ENCODE measurements at places on chromosomes 3 and 15.

GRCh38 chr3:125507128-125507527 is 12.9 kb downstream of the SNX4 start:
- DNase-seq, result peak; percentile 49

GRCh38 chr3:148957586-148957985 is 33.8 kb upstream of the GYG1 start:
- peak; percentile 58 for DNase-seq

DNA sequence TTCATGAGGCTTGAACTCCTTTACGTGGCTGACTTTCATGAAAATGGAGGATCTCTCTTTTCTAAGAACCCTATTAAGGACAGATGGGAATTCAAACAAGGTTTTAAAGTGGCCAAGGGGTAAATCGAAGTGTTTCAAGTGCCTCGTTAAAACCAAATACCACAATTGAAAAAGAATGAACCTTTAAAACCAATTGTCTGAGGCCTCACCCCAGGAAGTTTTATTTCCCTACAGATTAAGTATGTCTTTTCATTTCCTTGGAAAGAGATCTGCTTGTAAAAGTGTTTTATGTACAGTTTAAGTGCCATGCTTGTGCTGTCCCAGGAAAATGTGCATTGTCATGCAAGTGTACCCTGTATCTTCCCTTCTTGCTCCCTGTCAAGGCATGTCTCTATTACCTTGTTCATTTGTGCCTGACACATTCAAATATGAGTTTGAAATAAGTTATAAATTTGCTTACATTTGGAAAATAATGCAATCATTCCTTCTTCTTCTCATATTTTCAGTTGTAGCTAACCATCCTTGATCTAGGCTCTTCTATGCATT is 138.7 kb downstream of the ZPLD1 start:
- no peak for DNase-seq

GRCh38 chr3:53196575-53197407 is 35.8 kb downstream of the PRKCD start:
- peak; percentile 96 for DNase-seq

DNA sequence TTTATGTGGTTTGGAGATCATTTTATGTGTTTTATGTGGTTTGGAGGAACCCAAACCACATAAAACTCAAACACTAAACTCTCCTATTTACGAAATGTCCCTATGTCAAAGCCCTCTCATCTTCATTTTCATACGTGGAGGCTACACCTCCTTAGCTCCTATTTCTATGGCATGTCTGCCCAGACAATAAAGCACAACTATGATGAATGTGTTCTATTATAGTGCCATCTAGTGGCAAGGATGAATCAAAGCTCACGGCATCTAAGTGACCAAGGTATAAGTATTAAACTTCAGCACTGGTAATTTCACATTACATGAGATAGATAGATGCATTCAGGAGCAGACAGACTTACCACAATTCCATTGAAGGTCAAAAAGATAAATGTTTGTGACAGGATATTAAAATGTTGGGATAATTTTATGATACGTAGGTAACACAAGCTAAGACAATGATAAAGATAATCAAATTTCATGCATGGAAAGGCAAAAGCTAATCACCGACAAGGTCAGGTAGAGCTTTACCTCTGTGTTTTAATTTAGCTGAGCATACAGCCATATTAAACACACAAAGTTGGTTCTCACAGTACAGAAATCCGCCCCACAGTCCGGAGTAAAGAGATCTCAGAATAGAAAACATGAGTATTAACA is 130.6 kb upstream of the FHIT start:
- peak; percentile 72 for DNase-seq

DNA sequence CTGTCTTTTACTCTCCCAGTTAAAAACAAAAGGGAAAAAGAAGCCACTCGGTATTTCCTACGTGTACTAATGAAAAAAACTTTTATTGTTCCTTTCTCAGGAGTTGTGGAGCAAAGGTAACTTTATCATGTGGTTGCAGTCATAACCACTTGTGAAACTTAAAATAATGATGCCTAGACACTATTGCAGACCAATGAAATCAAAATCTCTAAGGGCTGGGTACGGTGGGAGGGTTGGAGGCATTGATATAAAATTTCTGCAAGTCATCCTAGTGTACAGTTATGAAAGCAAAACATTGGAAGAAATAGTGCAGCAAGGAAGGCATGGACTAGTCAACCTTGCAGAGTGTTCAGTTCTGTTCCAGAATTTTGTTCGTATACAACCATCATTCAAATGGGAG is 808.8 kb downstream of the TUSC7 start:
- DNase-seq, result no peak

- no peak for DNase-seq
Observed at GRCh38 chr3:126101521-126101982, 17.6 kb upstream of the SLC41A3 start.

DNA sequence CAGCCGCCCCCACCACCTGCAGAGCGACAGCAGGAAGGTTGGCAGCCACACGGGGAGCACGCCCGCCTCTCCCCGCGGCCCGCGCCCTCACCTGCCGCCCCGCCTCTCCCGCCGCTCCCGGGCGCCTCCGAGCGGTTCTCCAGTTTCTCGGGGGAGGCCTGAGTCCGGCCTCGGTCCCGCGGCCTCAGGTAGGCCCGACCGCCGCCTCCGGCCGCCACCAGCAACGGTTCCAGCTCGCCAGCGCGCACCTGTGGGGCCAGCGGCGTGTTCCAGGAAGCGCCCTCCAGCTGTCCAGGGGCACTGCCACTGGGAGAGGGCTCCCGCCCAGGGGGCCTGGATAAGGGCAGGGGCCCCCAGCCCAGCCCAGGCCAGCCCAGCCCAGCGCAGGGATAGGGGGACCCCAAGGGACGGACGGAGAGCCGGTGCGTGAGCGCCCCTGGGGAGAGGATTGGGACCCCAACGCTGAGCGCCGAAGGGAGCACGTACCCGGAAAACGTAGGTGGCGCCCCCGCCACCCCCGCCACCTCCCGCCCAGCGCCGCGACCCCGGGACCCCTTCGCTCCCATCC is 2.2 kb downstream of the LTK start:
- DNase-seq, result no peak

GRCh38 chr3:50978991-50979667 is 304.4 kb downstream of the DOCK3 start:
- DNase-seq, result no peak

DNA sequence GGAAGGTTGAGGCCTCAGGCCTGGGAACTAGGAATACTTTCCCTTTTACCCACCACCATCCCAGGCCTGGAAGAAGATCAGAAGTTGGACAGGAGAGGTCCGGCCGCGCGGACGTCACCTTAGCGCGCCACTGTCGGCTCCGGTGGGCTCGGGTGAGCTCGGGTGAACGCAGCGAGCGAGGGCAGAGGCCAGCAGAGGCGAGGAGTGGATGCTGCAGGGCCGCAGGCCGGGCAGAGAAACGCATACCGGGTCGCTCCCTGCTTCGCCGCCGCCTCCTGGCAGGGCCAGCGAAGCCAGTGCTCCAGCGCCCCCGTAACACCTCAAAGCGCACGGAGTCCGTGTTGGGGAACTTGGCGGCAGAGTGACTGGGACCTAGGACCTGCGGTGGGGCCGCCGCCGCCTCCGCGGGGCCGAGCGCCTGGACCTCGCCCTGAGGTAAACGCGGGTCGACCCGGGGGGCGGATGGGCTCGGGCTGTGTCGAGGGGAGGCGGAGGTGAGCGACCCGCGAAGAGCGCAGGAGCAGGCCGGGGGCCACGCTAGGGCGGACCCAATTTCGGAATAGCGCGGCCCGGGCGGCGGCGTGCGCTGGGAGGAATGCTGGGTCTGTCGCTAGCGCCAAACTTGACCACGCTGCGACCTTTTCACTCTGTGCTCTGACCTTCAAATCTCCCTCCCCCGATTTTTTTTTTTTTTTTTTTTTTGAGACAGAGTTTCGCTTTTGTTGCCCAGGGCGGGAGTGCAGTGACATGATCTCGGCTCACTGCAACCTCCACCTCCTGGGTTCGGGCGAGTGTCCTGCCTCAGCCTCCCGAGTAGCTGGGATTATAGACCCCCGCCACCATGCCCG is 1.6 kb downstream of the CYP11A1 start:
- DNase-seq, result no peak

DNA sequence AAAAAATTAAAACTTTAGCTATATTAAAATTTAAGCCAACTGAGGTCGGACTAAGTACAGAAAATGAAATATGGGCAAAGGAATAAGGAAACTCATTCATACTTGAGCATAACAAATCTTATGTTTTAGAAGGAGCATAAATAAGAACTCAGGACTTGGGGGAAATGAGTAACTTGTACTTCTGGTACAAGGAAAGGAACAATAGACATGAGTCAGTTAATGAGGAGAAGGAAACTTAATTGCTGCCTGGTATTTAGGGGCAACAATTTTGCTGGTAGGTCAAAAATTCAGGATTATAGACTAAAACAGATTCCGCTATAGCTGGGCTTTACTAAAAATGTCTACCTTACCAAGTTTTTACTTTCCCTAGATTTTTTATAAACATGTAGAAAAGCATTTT is 113.1 kb downstream of the MYO5A start:
- no peak for DNase-seq

DNA sequence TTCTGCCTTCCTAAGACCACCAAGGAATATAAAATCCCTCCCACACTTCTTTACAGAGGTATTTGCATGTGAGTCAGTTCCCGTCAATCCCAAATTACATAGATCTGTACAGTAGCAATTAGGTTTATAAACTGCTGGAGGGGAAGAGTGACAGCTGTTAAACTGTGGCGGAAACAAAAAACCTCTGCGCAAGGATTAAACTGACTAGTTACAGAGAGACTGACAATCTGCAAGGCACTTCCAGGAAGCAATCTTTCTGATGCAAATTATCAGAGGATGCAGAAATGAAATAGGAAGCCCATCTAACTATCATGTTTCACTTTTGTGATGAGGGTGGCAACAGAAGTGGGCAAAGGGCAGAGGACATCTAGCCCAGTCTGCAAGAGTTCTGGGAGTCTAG is 150.4 kb downstream of the RTP4 start:
- peak; percentile 75 for DNase-seq

DNA sequence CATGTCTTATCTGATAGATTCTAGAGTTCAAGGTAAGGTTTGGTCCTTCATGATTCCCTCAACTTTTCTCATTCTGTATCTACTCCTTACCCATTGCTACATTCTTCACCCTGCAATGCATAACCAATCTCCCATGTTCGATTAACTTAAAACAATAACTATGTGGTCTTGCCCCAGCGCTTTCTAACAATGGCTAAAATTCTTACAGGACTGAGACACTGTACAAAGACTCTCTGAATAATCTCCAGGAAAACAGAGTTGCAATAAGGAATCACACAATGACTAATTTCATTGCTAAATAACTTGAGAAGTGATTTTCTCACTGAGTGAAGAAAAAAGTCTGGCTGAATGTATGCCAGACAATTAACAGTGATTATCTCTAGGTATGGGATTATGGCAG is 69.6 kb upstream of the FAM174B start:
- DNase-seq, result peak; percentile 11

GRCh38 chr3:106339551-106339950 is 470.7 kb upstream of the CBLB start:
- no peak for DNase-seq

- DNase-seq, result no peak
Observed at GRCh38 chr15:56759450-56759845, 26.1 kb upstream of the ZNF280D start.

- no peak for DNase-seq
Observed at GRCh38 chr3:63814237-63814636, 4.9 kb upstream of the C3orf49 start.

- no peak for DNase-seq
Observed at GRCh38 chr15:51641490-51642130, 19.0 kb upstream of the DMXL2 start.

DNA sequence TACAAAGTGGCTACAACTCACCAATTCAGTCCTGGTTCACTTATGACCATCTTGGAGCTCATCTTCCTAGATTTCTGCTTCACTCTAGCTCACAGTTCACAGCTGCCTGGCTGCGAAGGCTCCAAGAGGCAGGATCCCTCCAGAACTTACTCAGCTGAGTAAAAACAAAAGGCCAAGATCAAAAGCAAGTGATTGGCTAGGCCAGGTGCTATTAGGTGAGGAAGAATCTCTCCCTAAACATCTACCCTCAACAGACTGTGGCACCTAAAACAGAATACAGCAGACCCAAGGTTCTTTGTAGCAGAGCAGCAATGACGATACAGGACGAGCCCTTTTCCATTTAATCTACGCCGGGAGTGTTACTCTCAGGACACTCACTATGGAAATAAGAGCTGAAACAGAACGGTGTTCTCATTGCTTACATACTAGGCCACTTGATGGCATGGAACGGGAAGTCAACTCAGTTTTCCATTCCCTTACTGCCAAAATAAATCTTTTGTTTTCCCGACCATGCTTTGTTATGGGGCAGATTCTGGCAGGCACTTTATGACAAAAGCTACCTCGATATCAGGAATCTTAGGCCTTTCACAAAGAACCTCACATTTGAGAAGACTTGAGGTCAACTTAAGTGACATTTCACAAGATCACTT is 901 bp downstream of the ICE2 start:
- DNase-seq, result peak; percentile 69

DNA sequence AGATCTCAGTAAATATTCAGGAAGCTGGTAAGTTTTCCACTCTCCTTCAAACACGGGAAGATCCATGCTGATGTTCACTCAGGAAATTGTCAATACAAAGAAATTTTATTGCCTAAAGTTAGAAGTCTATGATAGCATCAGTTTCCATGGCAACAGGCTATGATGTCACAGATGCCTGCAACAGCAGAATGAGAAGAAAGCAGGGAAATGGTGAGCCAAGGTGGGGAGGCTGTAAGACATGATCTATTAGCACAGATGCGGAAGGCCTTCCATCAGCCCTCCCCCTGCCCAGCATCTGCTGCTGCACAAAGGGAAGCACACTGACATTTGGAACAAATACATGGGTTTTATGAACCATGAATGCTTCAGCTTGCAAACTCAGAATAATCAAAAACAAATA is 28.6 kb downstream of the EPHB1 start:
- DNase-seq, result no peak

DNA sequence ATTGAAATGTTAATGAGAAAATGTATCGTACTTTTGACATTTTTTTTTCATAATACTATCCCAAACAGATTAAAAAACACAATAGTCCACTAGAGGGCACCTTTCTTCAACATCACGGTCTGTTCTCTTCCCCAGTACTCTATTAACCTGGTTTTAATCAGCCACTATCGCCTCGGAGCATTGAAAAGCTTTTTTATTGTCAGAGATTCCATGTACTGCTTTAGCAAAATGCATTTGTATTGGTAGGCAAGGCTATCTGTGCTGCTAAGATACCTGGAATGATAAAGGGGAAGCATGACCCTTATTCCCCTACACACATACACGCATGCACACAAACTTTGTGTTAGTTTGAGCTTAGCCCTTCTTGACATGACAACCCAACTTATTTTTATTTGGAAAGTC is 160.1 kb upstream of the IL12A start:
- peak; percentile 77 for DNase-seq

- DNase-seq, result no peak
Observed at GRCh38 chr15:92366381-92366780, 27.3 kb upstream of the ST8SIA2 start.

Measured in Karpas-422 (cell line).